ENCODE measurements at places on chromosomes 4 and X.

- DNase-seq: no peak
Observed at GRCh38 chrX:153628665-153629064, 18.3 kb upstream of the DUSP9 start.

DNA sequence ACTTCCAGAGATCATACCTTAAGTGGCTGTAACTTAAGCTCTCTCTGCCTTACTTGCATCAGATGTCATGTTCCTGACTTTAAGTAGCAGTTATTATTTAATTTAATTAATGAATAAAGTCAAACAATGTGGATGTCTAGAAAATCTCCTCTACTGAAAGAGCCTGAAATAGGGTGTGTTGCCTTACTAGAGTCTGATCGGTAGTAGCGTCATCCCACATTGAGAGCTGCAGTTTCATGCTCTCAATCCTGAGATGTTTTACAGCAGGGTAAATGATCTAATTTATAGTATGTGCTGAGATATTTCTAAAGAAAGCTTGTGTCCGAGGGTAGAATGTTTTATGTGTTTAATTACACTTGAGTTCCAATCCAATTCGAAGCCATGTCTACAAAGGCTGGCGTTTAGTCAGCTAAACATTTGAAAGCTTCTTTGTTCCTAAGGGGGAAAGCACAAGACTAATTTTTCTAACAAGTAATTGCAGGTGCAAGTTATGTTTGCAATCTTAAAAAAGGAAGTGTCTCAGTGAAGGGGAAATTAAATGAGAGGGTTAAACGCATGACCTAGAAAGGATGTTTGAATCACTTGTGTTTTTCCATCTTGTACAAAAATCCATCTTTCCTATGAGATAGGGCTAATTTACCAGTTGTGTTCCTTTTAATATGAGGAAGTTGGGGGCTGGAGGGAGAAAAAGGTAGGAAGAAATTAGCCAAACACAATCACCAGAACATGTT lies 391.0 kb upstream of the MAGEB2 start:
- no peak for DNase-seq

GRCh38 chr4:189822326-189822725 lies 118.3 kb upstream of the FRG1 start:
- no peak for DNase-seq

- peak; percentile 57 for DNase-seq
Observed at GRCh38 chrX:109840585-109840984, 107.5 kb upstream of the ACSL4 start.

- DNase-seq: no peak
Observed at GRCh38 chr4:79788884-79789283, 284.1 kb downstream of the ANTXR2 start.

- DNase-seq: no peak
Observed at GRCh38 chr4:128711361-128711760, 98.1 kb upstream of the JADE1 start.

DNA sequence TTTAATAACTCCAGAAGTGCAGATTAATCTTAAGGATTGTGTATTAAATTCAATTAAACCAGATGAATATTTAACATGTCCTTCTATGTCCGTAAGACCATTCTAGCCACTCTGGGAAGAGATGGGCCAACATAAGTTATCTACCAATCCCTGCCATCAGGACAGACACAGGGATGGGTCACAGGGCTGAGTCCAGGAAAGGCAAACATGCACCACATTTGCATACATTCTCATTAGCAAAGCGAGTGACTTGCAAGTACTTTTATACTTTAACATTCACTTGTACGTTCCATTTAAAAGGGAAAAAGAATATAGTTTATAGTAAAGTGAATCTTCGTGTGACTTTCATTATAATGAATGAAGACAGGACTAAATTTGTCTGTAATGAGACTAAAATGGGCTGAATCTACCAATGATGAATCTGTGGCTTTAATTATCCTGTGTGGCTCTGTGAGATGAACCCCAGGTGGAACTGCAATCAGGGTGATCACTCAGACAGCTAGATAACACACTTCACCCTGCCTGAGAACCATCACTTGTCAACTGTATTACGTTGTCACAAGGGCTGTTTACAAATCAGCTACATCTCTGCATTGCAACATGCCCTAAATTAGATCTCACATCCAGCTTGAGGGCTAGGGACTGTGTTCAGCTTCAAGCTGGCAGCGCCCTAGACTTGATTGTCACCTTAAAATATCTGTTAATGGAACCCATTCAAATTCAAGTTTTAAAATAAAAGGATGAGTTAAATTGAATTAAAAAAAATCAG lies 77.2 kb downstream of the SH3KBP1 start:
- DNase-seq: no peak

- no peak for DNase-seq
Observed at GRCh38 chr4:31702326-31702725, 982.2 kb downstream of the PCDH7 start.

GRCh38 chrX:1833656-1834360 lies 218.9 kb downstream of the ASMT start:
- DNase-seq: no peak

DNA sequence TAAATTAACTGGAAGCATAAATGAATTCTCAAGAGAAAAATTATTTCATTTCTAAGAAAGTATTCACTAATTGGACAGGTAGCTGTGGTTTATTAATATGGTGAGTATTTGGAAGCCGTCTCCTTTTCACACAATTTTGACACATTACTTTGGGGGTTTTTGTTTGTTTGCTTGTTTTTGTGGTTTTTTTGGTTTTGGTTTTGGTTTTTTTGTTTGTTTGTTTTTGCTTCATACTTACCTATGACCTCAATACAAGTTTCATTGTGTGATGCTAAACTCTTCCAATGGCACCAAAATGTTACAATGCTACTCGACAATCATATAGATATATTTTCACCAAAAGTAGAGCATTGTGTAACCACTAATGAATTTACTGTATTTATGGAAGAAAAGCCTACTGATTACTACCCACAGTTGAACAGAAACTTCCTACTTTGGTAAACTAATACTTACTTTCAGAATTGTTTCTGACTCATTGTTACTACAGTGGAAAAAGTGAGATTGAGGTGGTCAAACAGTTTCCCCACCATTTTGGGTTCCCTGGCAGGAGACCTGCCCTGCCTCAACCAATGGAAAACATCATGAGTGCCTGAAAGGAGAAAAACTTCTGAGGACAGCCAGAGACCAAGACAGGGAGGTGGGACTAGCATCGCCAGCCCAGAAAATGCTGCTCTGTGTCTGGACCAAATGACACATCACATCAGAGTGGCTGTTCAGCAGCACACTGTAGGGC lies 443.1 kb downstream of the HNRNPD start:
- DNase-seq: no peak

- no peak for DNase-seq
Observed at GRCh38 chr4:1033840-1034551, 22.6 kb downstream of the FGFRL1 start.

DNA sequence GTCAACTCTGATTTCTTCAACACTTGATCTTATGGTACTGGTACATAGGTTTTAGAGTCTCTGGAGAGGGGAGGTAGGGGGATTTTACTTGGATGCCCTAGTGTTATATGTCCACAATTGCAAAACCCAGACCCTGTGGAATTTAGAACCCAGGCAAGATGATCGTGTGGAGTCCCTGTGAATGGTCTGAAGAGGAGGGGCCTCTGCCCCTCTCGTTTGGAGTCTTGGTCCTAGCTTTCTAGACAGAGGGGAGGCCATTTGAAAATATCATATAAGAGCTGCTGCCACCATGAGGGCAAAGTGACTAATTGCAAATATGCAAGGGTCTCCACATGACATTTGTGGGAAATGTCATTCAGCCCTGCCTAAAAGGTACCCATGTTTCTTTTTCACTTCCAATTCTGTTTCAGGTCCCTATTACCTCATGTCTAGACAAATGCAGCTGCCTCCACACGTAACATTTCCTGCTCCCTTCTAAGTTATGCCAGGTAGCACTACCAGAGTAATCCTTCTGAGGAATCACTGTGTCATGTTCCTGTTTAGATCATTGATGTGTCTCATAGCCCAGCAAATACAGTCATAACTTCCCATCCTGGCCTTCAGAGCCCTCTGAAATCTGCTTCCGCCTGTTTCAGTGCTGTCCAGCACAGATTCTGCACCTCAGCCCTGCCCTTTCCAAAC lies 126.8 kb downstream of the KLHL8 start:
- no peak for DNase-seq

GRCh38 chr4:20870436-20870835 lies 170.2 kb downstream of the PACRGL start:
- no peak for DNase-seq

- DNase-seq: no peak
Observed at GRCh38 chr4:2867758-2868491, 24.3 kb downstream of the ADD1 start.

DNA sequence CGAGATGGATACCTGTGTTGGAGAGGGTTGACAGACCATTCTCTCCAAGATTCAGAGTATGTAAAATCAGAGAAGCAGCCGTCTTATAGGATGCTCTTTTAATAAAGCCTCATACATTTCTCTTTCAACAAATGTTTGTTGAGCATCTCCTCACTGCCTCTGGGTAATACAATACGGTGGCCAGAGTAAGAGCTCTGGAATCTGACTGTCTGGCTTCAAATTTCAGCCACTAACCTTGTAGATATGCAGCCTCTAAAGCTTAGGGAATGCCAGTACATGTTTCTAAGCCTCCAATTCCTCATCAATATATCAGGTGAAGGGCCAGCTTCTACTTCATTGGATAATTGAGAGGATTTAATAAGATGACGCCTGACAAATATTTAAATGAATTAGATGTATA lies 61.3 kb downstream of the CLNK start:
- no peak for DNase-seq

DNA sequence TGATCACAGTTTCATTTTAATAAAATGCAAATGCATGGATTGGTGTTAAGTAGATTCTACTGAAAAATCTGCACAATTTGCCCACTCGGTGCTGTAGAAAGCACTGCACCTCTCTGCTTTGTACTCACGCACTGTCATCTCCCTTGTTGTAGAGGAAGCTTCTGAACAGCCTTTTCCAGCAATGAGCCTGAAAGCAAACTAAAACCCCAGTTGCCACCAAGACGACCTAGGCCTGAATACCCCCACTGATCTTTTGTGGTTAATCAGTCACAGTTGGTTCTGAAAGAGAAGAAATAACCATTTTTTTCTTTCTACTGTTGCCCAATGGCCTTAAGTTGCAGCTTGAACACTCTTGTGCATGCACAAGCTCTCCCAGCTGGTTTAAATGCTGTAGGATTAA lies 229.8 kb downstream of the NLGN4X start:
- DNase-seq: no peak

GRCh38 chr4:123278755-123279154 lies 117.8 kb upstream of the SPRY1 start:
- no peak for DNase-seq

DNA sequence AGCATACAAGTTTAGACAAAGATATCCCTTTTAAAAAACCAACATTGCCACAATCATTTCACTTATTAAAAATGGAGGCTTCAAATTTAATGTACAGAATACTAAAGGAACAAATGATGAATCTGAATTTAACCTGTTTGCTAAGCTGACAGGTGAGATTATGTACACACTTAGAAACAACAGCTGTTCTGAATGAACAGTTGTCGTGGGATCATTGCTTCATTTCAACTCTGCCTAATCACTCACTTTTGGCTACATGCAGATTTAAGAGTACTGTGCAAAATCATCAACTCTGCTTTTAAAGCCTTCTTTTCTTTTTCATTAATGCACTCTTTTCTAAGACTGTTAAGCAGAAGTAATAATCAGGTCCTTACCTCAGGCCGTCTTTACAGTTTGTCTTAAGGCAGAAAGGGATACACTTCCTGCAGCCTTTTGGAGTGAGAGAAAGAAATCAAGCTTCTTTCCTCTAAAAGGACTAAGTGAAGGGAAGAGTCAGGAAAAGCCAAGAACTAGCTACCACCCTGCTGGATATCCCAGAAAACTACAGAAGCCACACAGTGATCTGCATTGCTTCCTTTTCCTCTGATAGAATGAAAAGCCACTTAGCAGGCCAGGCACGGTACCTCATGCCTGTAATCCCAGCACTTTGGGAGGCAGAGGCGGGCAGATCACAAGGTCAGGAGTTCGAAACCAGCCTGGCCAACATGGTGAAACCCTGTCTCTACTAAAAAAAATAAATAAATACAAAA lies 54.7 kb upstream of the NPNT start:
- no peak for DNase-seq

DNA sequence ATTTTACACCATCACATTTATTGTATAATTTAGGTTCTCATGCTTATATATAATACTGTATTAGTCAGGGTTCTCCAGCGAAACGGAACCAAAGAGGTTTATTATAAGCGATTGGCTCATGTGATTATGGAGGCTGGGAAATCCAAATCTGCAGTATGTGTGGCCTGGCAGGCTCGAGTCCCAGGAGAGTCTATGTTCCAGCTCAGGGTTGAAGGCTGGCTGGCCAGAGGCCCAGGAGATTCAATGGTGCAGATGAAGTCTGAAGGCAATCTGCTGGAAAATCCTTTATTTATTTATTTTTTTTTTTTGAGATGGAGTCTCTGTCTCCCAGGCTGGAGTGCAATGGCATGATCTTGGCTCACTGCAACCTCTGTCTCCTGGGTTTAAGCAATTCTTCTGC lies 63.0 kb upstream of the WDFY3 start:
- DNase-seq: no peak

- no peak for DNase-seq
Observed at GRCh38 chr4:142238589-142238988, 602.2 kb downstream of the IL15 start.

DNA sequence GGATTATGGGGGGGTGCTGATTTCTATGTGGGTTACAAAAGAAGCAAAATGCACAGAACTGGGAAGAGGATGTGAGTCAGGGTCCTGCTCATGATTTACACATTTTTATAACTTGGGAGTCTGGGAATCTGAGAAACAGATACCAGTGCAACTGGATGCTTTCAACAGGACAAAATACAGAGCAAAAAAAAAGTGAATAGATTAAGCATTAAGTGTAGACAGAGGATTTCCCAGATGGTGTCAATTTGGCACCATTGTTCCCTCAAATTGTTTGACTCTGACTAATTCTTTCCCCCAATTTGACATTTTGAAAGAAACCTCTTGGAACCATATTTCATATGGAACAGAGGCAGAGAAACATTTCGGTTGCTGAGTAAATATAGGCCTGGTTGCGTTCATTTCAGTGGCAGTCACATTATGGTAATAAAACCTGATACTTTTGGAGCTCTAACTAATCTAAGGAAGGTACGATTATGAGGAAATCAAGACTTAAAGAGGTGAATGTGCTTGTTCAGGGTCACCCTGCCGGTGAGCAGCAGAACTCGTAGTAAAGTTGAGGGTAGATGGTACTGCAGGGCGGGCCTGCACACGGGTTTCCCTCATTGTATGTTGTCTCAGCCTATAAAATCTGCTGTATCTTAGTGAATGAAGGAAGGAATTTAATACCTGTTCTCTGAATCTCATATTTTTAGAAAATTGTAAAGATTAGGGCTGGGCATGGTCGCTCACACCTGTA lies 18.7 kb upstream of the CDKL5 start:
- DNase-seq: no peak

DNA sequence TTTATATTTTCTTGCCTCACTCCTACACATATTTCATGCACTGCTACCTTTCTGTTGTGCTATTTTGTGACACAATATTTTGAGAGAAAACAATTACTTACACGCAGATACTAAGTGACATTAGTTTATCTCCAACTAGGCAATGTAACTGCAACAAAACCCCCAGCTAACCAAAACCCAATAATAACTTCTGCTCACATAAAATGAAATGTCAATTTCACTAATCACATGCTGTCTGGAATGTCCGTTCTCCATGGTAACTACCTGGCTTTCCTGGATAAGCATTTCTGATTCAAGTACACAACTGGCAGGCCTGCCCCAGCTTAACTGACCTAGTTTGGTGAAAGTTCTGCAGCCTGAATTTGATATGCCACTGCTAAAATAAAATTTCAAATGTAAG lies 313.5 kb downstream of the TMA16 start:
- DNase-seq: no peak
